ENCODE measurements at places on chromosomes 12 and 14.
A peak's percentile ranks its signal among the peaks of the same experiment; 100 is the strongest.

GRCh38 chr12:51320695-51321320, 3.2 kb downstream of the BIN2 start:
- no peak for DNase-seq

- no peak for DNase-seq
These were observed 126.1 kb downstream of the FIGNL2 start for GRCh38 chr12:51722431-51722830.

DNA sequence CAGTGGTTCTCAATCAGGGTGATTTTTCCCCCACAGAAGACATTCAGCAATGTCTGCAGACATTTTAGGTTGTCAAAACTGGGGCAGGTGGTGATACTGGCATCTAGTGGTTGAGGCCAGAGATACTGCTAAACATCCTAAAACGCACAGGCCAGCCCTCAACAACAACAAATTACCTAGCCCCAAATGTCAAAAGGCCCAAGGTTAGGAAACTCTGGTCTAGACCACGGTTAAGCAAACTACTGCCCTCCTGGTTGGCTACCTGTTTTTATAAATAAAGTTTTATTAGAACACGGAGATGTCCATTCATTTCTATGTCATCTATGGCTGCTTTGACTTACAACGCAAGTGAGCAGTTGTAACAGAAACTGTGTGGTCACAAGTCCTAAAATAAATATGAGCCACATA, 186.7 kb downstream of the EFCAB11 start:
- peak; percentile 32 for DNase-seq

DNA sequence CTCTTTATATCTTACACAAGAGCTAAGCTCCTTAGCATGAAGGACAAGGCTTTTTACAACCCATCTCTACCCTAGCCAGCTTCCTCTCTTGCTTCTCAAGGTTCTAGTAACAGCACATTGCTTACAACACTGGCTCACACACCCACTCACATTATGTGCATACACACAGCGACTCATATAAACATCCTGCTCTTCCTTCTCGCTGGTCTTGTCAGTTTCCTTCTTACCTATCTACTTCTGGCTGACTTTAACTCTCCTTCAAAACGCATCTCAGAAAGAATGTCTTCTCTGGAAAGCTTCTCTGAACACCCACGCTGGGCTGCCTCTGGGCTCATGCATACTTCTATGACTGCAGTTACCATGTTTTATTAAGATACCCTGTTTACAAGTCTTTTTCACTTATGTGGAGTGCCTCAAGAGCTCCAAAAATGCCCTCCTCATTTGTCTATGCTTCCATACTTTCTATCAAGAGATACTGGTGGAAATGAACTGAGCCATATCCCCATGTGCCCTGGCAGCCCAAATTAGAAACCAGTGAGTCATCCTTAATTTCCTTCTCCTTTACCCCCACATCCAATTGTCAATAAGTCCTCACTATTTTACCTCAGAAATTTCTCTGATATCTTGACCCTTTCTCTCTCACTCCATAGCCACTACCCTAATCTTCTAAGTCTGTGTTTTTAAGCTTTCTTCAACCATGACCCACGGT, 126.9 kb upstream of the KRAS start:
- DNase-seq, result no peak

GRCh38 chr12:116141833-116142162, 135.7 kb downstream of the MED13L start:
- no peak for DNase-seq

DNA sequence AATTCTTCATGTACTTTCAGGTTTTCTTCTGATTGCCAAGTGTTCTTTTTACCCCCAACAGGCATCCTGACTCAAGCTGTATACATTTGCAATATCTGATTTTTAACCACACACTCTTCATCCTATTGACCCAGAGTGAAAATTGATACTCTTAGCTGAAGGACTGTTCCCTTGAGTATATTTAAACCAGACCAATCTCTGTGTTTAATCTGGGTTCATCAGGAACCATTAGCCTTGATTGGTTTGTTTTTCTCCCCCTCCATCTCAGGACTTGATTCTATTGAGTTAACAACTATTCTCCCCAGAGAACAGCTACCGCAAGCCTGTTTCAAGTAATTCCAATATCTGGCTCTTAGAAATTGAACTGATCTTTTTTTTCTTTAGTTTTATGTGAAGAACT, 222.3 kb upstream of the NOVA1 start:
- peak; percentile 42 for DNase-seq

- peak; percentile 47 for DNase-seq
These were observed 55.6 kb upstream of the PPP2R5C start for GRCh38 chr14:101705733-101706508.

DNA sequence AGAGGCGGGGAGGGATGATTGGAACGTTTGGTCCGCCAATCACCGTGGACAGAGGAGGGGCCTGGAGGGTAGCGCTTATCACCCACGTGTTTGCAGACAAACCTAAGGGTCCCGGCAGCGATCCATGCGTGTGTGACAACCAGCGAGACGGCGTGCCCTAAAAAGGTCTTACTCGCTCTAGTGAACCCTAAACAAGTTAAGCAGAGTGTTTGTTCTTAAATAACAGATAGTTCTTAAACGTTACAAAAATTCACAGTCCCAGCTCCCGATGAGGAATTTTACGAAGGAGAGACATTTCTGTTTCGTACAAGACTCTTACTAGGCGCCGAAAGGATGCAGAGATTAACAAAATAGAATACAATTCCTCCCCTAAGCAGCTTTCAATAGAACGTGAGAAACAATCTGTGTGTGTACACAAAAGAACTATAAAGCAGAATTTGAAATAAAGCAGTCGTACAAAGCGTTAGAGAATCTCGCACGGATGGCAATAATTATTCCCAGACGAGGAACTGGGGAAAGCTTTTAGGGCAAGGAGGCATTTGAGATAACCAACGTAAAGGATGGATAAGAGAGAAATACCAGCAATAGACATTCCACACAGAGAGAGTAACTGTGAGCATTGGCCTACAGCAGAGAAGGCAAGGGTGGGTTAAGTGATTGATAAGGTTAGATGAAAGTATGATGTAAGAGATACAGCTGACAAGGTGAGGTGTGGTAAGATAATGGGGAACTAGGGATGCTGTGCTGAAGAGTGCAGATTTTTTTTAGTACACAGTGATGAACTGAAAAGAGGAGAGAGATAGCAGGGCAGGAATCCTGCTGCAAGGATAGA, 831 bp upstream of the RPS6KA5 start:
- no peak for DNase-seq

- no peak for DNase-seq
These were observed 375 bp downstream of the AJUBA start for GRCh38 chr14:22981876-22982476.

- DNase-seq, result no peak
These were observed 82.8 kb downstream of the BORCS5 start for GRCh38 chr12:12439636-12440035.

DNA sequence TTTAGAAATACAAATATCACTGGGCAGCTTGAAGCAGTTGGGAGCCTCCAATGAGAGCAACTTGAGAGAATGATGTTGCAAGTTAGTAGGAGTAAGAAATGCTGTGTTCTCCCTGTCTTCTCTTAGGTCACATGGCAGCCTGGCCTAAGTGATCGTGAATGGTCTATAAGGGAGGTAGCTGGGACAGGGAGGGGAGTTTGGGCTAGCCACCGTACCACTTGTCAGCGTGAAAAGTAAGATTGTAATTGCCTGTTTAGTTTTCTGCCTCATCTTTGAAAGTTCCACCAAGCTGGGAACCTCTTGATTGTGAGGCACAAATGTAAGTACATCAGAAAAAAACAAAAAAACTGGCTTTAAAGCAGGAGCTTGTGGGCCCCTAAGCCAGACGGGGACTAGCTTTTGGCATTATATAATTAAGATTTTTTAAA, 36.4 kb downstream of the MDM2 start:
- DNase-seq, result no peak

- peak; percentile 88 for DNase-seq
These were observed 28.7 kb upstream of the PLD4 start for GRCh38 chr14:104895786-104896661.

- no peak for DNase-seq
These were observed 396.1 kb downstream of the TMTC2 start for GRCh38 chr12:83082690-83083276.

DNA sequence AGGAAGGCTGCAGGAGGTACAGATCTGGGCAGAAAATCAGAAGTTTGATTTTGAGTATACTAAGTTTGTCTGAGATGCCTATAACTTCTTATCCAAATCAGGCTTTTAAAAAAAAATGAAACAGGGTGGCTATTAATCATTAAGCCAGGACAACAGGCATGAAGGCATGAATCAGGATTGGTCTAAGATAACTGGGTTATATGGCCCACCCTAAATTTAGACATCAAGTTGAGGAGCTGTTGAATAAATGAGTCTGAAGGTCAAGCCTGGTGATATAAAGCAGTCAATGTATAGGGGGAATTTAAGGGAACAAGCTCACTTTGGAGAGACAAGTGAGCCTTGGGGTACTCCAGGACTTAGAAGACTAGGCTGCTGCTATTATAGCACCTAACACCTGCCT, 28.6 kb downstream of the NEK9 start:
- DNase-seq, result no peak

DNA sequence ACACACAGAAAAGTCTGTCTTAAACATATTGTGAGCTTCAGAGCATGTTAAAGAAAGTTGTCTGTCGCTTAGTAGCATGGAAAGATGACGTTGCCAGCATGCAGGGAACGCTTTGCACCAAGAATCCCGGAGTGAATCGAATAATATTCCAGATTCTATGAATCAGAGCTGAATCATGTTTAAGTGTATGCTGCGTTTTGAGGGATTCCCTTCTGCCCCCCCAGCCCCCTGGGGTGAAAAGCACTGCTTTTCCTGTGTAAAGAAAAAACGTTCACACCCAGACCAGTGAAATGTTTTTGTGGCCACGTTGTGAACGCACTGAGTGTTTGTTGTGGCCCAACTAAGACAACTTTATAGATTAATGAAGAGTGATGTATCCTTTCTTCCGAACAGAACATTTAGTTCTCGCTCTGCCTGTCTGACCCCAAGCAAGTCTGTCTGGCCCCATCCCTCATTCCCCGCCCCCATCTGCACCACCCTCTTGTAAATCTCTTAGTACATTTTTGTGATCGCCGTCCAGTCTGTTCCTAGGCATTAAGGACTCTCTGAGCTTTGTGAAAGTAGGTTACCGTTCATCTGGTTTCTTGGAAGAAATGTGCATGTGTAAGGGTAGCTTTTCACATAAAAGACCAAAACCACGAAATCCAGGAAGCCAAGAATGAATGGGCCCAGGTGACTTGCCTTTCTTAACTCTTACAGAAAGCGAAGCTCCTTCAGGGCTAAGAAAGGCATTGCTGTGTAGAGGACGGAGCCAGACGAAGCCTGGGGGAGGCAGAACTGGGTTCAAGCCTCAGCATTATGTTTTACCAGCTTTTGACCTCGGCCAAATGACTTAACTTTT, 103.0 kb downstream of the SAMD4A start:
- no peak for DNase-seq

DNA sequence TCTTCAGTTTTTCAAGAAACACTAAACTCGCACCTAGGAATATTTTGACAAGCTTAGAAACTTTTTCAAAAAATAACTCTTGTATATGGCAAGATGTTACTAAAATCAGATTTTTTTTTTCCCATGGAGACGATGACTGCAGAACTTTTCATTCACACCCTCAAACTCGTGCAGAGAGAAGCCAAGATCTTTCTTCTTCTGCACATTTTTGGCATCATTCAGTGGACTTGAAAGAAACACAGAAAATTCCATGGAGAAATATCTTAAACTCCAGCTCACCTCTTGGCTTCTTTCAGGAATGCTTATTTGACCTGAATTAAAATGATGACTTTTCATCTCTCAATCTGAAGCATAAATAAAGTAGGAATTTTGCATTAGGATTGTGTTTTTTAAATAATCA, 919.4 kb downstream of the NRXN3 start:
- DNase-seq, result no peak

DNA sequence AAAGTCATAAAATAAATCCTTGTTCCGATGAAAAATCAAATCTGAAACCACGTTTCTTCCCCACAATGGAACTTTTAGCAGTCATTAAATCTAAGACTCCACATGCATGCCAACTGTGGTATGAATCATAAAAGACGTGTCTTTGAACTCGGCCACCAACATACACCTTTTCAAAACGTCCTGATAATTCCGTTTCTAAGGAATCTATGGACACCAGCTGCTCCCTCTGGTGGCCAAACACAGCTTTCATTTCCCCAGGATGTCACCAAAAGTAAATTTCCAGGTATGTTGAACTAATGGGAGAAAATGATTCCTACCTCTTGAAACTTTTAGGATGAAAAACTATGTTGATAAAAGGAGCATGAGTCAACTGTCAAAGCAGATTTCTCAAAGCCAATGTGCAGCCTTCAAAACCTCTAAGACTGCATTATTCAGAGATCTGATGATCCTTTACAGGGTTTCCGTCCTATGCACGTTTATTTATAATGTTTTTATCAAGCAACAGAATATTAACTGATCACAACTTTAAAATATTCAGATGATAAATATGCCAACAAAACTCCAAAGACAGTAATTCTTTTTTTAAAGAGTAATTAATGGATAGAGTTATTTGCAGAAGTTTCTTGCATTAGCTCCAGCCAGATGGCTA, 96.2 kb downstream of the CIT start:
- peak; percentile 22 for DNase-seq

DNA sequence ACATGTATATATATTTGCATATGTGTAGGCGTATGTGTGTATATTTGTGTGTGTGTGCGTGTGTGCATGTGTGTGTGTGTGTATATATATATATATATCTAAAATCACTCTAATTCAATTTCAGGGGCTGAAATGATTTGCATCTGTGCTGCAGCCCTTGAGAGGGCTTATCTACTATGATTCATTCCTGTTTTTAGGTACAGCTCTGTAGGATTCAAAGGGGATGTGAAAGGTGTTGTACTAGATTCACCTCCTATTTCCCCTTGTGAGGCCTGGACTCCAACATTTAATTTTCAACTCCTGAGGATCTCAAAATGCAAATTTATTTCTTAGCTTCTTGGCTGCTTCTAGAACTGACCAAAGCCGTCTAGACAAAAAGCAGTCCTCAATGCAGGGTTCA, 11.1 kb downstream of the ERP27 start:
- DNase-seq, result no peak

DNA sequence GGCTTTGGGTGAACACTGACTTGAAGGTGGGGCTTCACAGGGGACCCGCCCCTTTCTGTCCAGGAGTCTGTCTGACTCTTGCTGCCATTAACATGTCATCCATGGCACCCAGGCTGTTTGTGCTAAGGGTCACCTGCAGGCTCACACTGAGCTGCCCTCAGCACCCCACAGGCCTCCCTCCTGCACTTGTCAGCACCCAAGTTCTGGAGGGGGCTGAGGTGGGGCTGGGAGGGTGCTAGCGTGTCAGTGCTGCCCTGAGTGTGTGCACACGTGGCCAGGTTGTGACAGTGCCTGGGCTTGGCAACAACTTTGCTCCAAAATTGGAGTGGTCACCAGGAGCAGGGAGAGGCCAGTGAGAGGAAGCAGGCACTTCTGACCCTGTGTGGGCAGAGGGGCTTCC, 963.2 kb downstream of the TRHDE start:
- DNase-seq, result no peak

- DNase-seq, result no peak
These were observed 2.0 kb upstream of the P3H3 start for GRCh38 chr12:6826125-6826733.

DNA sequence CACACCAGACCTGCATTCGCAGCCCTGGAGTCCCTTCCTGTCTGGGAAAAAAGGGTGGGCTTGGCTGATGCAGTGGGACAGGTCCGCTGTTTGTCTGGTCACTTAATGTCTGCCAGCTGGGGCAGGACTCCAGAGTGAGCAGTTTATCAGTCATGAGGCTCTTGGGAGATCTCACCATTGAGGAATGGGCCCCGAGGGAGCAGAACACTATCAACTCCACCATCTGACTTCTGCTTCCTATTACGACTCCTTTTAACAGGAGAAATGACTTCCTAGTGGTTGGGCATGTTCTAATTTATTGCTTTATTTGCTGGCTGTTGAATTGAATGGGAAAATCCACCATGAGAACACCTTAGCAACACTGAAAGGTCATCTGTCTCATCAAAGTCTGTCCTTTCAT, 182.5 kb upstream of the RASSF8 start:
- DNase-seq, result no peak

Measured in NCI-H2107 (cell line).